Stimulated activated CD8-positive, alpha-beta memory T cell treated with anti-CD3 and anti-CD28 coated beads, Interleukin-4, amount 100 ng/mL, for 4 hours (primary cell): ENCODE measurements at places on chromosomes 6 and 20.

DNA sequence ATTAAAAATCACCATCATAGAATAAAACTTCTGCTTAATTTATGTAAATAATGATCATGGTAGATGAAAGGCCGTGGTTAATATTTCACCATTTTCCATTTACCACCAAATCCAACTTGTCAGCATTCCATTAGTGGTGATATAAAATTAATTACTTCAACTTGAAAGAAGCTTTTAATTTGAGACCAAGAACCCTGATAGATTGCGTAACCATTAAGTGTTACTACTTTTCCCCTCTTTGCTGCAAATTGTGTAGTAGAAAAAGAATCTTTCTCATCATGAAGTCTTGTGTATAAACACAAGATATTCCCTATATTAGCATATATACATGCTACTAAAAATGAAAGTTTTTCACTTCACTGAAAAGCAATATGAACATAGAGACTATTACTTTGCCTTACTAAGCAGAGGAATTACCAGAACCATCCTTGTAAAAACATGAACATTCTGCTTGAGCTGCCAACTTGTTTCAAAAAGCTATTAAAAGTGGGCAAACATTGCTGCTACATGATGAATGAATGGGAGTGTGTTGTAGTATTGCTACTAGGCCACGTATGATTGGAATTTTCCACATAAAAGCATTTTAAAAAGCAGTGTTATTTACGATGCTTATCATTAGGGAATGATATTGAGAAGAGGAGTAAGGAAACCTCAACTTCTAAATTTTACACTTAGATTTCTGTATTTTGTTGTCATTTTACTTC, 35.0 kb downstream of the STX11 start:
- no peak for DNase-seq

DNA sequence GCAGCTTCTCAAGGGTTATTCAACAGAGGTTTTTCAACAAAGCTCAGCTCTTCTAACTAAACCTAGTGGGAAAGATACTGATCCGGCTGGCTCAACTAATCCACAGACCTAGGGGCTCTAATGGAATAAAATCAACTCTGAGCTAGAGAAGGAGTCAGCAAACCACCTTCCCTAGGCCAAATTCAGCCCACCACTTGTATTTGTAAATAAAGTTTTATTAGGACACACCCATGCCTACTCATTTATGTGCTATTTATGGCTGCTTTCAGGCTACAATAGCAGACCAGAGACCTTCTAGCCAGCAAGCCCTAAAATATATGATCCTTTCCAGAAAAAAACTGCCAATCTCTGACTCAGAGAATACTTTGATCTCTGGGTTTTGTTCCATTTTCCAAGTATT, 6.0 kb upstream of the RAB22A start:
- DNase-seq, result no peak

- DNase-seq, result no peak
Observed at GRCh38 chr6:89789980-89790379, 29.6 kb downstream of the MDN1 start.

GRCh38 chr6:113464960-113465359, 392.2 kb upstream of the MARCKS start:
- no peak for DNase-seq

GRCh38 chr6:163356324-163356723, 58.2 kb upstream of the QKI start:
- no peak for DNase-seq

GRCh38 chr6:44554861-44555260, 167.4 kb downstream of the CDC5L start:
- no peak for DNase-seq

GRCh38 chr20:1526896-1527295, 30.6 kb downstream of the SIRPD start:
- DNase-seq, result no peak
